Suppressor macrophage treated with lipopolysaccharide for 4 hours (primary cell): ENCODE measurements at places on chromosomes 6 and 20.
A peak's percentile ranks its signal among the peaks of the same experiment; 100 is the strongest.

DNA sequence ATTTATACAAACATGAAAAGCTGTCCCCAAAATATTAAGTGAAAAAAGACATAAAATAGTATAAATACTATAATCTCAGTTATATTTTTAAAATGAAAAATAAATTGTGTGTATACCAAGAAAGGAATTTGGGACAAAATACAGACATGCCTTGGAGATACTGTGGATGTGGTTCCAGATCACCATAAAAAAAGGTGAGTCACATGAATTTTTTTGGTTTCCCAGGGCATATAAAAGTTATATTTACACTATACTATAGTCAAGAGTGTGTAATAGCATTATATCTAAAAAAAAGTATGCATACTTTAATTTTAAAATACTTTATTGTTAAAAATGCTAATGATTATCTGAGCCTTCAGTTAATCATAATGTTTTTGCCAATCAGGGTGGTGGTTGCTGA is 17.4 kb upstream of the SDHAF4 start:
- DNase-seq, result no peak

DNA sequence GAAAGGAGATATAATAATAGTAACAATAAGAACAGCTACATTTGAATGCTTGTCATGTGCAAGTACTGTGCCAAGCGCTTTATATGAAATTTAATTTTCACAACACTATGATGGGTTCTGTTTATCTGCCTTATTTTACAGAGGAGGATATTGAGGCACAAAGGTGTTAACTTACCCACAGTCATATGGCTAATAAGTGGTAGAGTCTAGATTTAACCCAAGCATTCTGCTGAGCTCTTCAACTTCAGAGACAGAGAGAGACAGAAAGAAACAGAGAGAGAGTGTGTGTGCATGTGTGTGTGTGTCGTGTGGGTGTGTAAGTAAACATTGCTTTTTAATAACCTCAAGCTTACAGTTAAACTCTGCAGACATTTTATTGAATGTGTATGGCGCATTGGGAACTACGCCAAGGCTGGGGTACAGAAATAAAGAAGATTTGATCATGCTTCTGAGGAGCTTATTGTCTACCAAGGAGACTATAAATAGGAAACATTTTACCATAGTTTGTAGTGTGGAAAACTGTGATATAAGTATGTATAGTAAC is 12.9 kb downstream of the TBPL1 start:
- no peak for DNase-seq

DNA sequence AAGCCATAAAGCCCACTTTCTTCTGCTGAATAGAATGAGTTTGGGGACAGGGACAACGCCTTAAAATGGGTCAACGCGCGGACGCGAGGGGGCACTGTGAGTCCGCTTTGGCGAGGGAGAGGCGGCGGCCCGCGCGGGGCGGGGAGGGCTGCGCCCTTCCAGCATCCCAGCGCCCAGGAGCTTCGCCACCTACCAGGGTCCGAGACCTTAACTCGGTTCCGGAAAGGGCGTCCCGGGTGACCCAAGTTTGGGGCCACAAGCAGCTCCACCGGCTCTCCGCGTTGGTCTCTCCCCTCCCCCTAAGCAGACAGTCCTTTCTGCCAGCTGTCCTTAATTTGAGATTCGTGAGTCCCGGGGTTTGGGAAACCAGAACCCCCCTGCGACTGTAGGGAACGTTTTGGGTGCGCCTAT is 1.8 kb upstream of the SAMD5 start:
- DNase-seq, result peak; percentile 47

- DNase-seq, result no peak
These were observed 260.5 kb upstream of the EPHA7 start for GRCh38 chr6:93679836-93680235.

DNA sequence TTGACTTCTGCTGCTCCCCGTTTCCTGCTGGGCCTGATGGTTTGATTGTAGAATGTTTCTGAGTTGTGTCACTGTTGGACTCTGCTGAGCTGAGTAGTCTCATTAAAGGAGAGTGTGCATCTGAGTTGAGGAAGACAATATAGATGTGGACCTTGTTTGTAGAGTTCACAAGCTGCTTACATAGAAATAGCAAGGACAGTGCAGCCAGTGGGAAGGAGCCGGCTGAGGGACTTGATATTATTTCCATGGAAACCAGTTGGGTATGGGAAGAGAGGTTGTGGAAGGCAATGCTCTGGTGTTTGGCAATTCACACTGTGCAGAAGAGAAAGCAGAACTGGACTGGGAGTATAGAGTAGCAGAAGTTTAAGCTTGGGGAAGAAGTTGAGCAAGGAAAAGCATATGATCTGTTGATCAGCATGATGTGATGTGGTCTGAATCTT is 14.8 kb downstream of the IGF2R start:
- DNase-seq, result peak; percentile 93

- no peak for DNase-seq
These were observed 60.2 kb downstream of the EZR start for GRCh38 chr6:158758941-158759479.

GRCh38 chr6:165805636-165806035 is 142.6 kb upstream of the PDE10A start:
- DNase-seq, result no peak

DNA sequence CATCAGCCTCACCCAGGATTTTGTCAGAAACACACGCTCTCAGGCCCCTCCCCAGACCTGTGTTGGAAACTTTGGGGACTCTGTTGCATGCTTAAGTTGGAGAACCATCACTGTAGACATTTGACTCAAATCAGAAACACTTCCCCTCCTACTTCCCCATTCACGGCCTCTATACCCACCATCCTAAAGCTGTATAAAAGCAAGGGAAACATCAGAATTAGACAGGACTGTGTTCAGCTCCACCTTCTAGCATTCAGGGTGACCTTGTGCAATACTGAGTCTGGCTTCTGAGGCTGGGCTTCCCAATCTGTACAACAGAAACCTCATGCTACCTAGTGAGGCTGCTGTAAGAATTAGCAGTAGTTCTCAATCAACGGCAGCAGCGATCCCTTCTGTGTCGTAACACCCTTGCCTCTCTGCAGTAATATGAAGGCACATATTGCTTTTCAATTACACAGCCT is 252.3 kb downstream of the LY86 start:
- DNase-seq, result peak; percentile 77

DNA sequence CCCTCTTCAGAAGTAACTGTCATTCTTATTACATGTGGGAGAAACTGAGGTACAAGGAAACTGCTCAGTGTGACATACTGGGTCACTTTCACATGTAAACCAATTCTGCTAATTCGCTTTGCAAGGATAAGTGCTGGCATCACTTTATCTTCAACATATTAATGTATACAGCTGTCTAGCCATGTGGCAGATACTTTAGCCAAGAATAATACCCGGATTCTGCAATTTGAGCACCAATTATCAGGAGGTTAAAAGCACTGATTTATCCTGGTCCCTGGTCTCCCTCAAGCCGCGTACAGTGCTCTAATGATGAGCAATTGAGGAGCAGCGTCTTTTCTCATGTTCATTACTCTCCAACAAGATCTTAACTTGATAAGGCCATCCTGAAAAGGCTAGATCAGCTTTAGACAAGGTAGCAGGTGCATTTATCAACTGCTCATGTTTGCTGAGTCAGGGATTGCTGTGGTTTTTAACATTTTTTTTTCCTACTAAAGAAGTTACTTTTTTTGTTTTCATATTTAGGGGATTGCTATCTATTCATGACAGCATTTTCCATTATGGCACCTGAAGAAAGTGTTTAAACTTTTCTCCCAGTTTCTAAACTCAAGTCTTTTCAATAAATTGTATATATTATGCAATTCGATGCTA is 1066.3 kb upstream of the MAP3K7 start:
- DNase-seq, result no peak

DNA sequence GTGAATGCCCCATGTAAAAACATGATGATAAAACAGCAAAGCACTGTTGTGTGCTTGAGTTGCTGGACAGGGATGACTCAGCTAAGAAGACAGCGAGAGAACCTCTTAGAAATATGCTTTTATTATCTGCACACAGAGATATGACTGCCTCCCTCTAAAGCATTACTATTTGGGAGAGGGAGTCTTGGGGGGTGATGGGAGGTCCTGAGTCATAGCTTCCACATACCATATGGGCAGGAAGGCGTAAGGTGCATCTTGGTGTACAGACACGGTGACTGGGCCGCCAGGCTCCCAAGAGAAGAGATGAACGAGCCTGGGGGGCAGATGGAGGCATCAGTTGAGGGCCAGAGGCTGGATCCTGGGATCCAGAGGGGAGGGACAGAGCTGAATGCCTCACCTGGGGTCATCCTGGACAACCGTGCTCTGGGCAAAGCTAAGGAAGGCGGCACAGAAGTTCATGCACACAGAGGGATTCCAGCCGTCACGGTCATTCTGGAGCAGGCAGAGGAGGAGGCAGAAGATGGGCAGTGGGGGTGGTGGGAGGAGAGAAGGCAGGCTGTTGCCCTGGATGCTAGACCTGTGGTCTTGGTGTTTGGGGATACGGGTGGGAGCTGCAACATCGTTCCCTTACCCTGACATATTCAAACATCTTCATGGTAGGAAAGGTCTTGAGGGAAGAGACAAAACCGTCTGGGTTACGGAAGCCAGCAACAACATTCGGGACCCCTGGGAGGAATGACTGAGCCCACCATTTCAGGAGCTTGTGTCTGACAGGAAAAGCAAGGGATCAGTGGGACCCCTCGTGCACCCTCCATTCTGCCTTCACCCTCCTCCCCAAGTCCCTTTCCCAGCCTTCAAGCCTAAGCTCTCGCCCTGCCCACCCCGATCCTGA is 2.0 kb downstream of the DXO start:
- no peak for DNase-seq

GRCh38 chr6:16684896-16685554 is 76.2 kb downstream of the ATXN1 start:
- peak; percentile 98 for DNase-seq

DNA sequence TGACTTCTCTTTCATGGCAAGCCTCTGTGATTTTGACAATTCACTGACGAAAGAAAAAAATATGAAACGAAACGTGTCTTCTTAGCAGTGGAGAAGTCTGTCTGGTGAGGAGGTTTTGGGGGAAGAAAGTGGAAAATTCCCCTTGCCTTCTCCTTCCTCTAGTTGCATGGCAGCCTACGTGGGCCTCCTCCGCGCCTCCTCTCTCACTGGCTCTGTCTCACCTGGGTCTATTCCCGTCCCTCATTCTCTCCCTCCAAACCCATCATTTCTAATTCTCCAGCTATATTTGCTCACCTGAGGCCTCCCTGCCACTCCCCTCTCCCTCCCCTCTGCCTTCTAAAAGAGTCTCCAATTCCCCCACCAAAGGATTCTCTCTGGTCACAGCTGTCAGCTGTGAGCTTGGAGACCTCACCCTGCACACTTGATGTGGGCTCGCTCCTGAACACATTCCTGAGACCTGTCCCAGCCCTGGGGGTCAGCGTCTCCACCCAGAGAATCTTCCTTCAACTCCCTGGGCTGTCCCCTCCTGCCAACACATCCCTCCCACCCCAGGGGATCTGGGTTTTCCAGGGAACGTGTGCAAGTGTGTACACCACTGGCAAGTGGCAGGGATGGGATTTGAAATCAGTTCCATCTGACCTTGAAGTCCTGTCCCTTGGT is 159.6 kb upstream of the PMEPA1 start:
- no peak for DNase-seq

DNA sequence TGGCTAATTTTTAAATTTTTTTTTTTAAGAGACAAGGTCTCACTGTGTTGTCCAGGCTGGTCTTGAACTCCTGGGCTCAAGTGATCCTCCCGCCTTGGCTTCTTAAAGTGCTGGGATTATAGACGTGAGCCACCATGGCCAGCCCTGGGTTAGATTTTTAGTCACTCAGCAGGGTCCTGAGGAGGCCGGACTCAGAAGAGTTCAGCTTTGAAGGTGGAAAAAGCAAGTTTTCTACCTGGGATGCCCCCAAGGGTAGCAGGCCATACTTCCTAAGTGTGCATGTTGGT is 44.2 kb downstream of the FGD2 start:
- DNase-seq, result no peak

GRCh38 chr20:57860576-57860975 is 150.8 kb upstream of the PMEPA1 start:
- no peak for DNase-seq
